SHP77 treated with DMSO at 0.1 percent for 48 hours (cell line): ENCODE measurements at places on chromosomes 2 and 18.

GRCh38 chr2:113981404-113982134 lies 91.7 kb downstream of the ACTR3 start:
- no peak for DNase-seq

DNA sequence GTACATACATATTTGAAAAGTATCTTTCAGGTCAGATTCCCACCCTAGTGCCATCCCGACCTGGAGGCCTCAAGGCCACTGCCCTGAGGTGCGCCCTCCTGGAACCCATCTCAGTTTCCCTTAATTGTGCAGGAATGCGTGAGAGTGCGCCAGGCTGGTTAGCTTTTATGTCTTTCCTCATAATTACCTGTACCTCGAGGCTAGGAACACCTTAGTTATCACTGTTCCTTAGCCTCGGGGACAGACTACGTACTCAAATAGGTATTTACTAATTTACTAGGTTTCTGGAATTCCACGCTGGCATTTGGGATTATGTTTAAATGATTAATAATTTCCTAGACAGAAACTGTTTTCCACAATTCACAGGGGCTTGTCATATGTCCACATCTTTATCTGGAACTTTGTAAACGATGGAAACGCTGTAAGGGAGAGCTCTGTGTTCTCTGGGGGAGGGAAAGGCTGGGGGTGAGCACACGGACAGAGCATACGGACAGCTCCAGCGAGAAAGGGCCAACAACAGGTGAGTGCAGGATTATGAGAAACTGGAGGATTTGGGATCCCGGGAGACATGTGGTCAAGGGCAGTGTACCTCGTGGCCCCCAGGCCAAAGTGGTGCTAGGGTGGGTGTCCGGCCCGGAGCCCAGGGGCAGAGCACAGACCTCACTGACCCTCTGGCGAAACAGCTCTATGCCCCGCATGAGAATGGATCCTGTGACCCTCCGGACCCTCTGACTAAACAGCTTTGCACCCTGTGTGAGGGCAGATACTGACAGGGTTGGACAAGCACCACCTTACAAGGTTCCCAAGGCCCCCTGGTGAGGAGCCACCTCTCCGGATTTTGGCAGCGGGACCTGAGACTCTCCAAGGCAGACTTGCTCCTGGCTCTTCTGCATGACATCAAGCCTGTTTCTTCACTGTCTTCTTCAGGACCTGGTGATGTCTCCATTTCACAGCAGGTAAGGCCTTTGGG lies 102.0 kb upstream of the PXDN start:
- DNase-seq = no peak

DNA sequence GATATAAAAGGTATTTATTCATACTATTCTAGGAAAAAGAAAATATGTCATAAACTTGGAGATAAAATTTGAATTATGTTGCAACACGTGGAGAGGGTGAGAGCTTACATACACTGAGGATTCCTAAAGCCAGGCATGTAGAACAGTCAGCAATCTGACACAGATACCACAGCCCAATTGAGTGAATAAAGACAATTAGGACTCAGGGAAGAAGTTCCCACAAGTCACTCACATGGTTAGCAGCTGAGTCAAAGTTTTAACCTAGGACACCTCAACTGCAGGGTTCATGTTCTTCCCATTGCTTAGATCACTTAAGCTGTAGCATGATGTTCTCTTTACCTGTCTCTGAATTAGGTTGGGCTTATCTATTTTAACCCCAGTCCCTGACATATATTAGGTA lies 189.5 kb downstream of the CMPK2 start:
- DNase-seq = no peak

GRCh38 chr18:51017140-51017879 lies 12.7 kb upstream of the SMAD4 start:
- DNase-seq = no peak

- no peak for DNase-seq
Observed at GRCh38 chr2:69092857-69093256, 79.9 kb downstream of the ANTXR1 start.

- DNase-seq = no peak
Observed at GRCh38 chr2:20216130-20217025, 8.6 kb downstream of the SDC1 start.
